ENCODE measurements at places on chromosomes 6 and 20. TPM values are rescaled to one million over a fixed set of nuclear protein-coding genes. Genes with fewer than 3 reads are reported as not detected.

IRF4 gene
- total RNA-seq: 4.5 TPM

GGTLC1 gene
- not detected for total RNA-seq

KCNQ2 gene
- not detected for total RNA-seq

ARMH2 gene
- total RNA-seq: not detected

EYS gene
- total RNA-seq: 0.17 TPM

OXT gene
- total RNA-seq: 2.0 TPM

CENPW gene
- not detected for total RNA-seq

PSMB9 gene
- 49.9 TPM for total RNA-seq

AVP gene
- 4.3 TPM for total RNA-seq

MED23 gene
- 32.1 TPM for total RNA-seq

CASS4 gene
- total RNA-seq: 16.5 TPM

GSTA1 gene
- not detected for total RNA-seq

GABRR1 gene
- not detected for total RNA-seq

RIPOR2 gene
- 8.3 TPM for total RNA-seq

SNAI1 gene
- 5.1 TPM for total RNA-seq

CST1 gene
- not detected for total RNA-seq

SYCP2 gene
- total RNA-seq: 3.1 TPM

CDH26 gene
- total RNA-seq: 3.9 TPM

PNLDC1 gene
- 0.34 TPM for total RNA-seq

C20orf204 gene
- total RNA-seq: 0.22 TPM

SLC22A2 gene
- not detected for total RNA-seq

CDH4 gene
- total RNA-seq: not detected

POU5F1 gene
- total RNA-seq: 0.17 TPM

DST gene
- total RNA-seq: 203 TPM

SLC17A1 gene
- not detected for total RNA-seq

RIPK1 gene
- 25.2 TPM for total RNA-seq

MRPS10 gene
- 29.1 TPM for total RNA-seq

Data from subcutaneous adipose tissue (tissue), 4 donors.